ENCODE measurements at places on chromosomes 4 and X.
A peak's percentile ranks its signal among the peaks of the same experiment; 100 is the strongest.

DNA sequence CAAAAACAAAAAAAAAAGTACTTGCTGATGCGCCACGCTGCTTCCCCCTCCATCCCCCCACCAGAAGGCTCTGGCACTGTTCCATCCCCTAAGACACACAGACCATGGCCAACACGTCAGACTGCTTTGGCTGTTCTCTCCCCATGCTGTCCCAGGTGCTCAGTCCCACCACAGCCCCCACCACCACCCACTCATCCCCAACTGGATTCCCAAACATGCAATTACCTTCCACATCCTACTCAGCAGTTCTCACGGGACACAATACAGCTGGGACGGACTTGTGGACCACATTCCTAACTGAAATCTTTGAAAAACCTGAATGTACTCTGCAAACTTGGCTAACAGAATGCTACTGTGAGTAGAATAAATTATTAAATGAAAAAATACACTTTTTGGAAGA lies 8.6 kb downstream of the FAT1 start:
- DNase-seq: no peak

DNA sequence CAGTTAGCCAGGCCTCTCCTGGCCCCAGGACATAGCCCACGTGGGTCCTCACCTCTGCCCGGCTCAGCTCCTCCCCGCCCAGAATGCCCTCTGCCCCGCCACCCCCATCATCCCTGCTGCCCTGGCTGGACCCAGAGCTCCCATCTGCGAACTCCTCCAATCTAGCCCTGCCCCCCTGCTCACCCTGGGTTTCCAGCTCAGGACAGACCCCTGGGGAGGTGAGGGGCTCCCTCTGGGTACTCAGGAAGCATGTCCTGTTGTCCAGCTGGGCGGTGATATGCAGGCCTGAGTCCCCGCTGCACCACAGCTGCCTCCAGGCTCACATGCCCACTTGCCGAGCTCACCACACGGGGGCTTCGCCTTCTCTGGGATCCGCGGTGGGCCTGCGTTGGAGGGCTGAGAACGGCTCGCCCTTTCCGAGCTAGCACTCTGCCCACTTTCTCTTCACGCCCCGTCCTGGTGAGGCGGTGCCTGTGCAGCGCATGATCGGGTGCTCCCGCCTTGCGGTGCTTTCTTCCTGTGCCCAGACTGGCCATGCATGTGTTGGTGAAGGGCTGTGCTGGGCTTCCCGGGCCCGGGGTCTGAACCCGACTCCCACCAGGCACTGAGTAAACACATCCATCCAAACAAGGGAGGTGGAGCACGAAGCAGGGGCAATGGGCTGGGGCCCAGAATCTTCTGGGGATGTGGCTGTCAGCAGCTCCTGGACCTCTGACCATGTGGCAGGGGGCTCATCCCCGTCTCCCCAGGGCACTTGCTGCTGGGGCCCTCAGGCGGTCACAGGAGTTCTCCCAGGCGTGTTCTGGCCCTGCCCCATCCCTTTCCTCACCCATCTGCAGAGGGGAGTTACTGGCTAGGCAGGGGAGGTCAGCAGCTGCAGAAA lies 74.3 kb downstream of the RGS12 start:
- DNase-seq: no peak

- no peak for DNase-seq
Measured at GRCh38 chr4:145859426-145859825, 79.2 kb downstream of the ZNF827 start.

- no peak for DNase-seq
Measured at GRCh38 chr4:26032630-26033317, 118.8 kb downstream of the SMIM20 start.

DNA sequence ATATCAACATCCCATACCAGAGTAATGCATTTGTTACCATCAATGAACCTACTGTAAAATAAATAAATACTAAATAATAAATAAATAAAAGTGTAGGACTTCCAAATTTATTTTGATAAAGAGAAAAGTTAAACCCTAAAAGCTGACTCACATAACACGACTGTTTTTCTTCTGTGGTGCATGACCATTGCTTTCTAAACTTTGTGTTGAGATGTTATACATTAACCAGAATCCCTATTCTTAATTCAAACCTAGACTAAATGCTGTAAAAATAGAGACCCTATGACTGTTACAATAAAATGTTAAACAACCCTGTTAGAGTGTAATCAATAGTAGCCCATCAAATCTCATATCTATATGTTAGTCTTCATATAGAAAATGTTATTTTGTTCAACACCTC lies 20.9 kb upstream of the PRMT9 start:
- no peak for DNase-seq

DNA sequence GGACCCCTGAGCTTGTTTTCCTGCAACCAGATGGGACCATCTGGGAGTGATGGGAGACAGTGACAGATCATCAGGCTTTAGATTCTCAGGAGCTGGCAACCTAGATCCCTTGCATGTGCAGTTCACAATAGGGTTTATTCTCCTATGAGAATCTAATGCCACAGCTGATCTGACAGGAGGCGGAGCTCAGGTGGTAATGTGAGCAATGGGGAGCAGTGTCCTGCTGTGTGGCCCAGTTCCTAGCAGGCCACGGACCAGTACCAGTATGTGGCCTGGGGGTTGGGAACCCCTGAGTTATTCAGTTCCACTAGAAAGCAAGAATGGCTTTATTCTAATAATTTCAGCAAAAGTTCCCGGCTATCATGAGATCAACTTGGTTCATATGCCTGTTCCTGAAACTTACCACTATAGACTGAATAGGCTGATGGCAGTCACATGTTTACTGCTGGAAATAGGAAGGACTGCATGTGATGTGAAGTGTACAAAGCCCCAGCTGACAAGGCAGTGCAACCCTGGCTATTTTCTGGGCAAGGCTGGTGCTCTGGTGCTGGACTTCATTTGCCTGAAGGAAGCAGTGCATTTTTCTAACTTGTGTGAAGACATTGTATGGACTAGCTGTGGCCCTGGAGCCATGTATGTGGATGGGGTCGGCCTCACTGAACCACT lies 107.2 kb downstream of the SPRY1 start:
- DNase-seq: no peak

DNA sequence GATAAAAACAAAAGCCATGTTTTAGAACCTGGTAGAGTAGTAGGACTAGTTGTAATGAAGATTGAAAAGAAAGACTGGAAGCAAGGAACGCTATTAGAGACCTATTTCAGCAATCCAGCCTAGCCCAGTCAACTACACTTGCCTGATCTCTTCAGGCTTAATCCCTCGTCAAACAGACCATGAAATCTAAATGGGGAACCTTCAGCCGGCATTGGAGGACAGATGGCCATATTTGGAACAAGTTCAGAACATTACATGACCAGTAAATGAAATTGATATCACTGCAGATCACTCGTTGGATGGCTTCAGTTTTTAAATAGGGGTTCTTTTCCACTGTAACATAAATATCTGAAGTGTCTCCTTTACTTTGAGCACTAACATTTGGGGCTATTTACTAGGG lies 84.8 kb upstream of the WDR44 start:
- no peak for DNase-seq

DNA sequence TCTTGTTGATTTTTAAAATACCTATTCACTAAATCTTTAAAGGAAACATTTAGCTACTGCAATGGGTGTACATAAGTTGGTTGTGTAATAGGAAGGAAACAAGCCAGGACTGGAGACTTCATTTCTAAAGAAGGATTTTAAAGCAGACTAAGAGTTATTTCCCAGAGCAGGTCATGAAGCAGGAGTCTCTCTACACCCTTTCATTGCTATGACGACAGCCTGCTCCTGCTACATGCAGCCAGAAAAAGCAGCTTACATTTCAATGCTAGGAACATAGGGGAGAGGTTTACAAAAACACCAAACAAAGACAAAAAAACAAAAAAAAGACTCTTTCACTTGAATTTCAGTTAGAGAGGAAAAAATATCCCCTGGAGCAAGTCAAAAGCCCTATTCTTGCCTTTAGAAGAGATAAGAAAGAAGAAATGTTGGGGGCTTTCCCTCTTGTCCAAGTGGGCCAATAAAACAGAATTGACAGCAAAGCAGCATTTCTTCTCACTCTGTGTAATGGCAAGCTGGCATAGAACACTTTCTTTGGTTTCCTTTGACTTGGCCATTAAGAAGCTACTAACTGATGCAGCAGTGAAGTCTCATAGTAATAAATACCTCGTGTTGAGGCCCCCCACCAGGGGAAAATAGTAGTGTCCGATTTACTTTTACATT lies 3.4 kb downstream of the SPARCL1 start:
- no peak for DNase-seq

DNA sequence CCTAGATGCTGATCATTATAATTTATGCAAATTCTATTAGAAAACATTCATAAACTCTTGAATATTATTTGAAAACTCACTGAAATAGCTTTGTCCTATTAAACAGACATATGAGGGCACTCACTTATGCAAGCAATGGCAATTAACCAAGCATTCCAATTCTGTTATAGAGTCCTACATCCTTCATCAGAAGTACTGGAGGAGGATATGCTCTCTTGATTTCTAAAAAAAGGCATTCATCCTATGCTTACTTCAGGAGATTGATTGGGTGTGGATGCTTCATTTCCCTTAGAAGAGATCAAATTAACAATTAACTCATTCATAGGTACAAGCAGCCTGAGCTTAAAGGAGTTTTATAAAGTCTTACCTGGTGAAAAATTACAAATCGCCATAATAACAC lies 1317.2 kb downstream of the PCDH7 start:
- no peak for DNase-seq

DNA sequence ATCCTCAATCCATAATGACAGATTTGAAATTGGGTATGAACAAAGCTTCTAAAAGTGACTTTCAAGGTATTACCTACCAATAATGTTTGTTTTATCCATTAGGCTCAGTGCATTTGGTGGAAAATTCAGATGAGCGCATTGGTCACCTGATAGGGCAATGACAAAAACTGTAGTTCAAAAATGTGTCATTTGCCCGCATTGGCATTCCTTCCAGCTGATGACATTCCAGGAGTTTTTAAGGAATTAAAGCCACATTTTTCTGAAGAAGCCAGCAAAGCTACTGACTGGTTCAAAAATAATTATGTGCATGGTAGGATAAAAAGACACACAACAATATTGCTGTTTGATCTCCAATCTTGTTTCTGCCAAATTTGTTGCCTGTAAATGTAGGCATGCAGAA lies 473.4 kb upstream of the CPEB2 start:
- no peak for DNase-seq

GRCh38 chrX:57964975-57965374 lies 54.7 kb upstream of the ZXDA start:
- DNase-seq: no peak

- no peak for DNase-seq
Measured at GRCh38 chr4:86569103-86569870, 24.8 kb upstream of the PTPN13 start.

- no peak for DNase-seq
Measured at GRCh38 chr4:1609901-1610790, 74.0 kb downstream of the FAM53A start.

DNA sequence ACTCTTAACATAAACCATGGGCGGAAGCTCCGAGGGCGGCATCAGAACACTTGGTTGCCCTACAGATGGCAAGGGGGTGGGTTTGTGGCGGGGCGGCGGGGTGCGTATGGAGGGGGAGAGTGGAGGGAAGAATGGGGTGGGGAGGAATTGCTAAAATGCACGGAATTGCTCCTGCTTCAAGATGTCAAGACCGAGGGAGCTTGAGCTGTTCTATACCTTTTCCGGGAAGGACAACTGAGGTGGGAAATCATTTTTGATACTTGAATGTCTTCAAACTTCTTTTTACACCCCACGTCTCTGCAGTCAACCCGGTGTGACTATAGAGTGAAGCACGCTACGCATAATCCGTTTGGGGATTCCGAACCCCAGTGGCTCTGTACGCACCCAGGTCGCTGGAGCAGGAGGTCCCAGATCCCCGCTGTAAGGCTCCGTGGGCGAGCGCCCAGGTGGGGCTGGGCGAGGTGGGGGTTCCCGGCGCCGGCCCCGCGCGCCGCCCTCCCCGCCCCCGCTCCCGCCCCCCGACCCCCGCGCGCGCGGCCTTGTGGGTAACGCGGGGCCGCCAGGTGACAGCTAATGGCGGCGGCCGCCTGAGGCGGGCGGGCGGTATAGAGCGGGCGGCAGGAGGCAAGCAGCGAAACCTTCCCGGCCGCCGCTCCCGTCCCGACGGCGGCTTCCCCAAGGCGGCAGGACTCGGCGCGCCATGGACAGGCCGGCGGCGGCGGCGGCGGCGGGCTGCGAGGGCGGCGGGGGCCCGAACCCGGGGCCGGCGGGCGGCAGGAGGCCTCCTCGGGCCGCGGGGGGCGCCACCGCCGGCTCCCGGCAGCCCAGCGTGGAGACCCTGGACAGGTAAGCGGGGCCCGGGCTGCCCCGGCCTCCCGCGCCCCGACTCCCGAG lies at the start of gene MTMR1:
TSS of gene MTMR1 (plus strand) at position 566 of the 894 bp plus-strand sequence. CDS start at position 701, 135 bp downstream.
- no peak for DNase-seq

DNA sequence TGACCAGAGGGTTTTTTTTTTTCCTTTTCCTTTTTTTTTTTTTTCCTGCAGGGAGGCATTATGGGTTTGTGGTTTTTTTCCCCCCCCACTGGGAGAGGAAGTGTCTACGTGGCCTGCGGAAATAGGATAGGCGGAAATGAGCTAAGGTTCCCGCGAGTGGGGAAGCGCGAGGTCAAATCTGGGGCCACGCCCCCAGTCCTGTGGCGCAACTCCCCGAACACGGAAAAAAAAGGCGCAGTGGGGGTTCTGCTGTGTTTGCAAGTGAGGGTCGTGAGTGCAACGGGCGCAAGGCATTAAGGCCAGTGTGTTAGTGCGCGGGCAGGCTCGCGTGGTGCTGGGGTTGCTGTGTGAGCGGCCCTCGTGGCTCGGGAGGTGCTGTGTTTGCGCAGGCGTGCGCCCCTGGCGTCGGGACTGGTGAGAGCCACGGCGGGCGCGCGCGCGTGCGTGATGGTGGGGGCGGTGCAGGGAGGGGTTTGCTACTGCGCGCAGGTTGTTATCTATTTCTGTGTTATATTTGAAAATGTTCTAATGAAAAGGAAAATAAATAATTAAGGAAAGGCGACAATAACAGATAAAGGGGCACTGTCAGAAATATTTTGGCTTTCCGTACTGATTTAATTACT lies 685 bp upstream of the MORF4L2 start:
- DNase-seq: peak; percentile 72

GRCh38 chr4:3489451-3489962 lies 26.4 kb downstream of the DOK7 start:
- DNase-seq: no peak

- no peak for DNase-seq
Measured at GRCh38 chrX:108036298-108036973, 8.4 kb upstream of the VSIG1 start.

DNA sequence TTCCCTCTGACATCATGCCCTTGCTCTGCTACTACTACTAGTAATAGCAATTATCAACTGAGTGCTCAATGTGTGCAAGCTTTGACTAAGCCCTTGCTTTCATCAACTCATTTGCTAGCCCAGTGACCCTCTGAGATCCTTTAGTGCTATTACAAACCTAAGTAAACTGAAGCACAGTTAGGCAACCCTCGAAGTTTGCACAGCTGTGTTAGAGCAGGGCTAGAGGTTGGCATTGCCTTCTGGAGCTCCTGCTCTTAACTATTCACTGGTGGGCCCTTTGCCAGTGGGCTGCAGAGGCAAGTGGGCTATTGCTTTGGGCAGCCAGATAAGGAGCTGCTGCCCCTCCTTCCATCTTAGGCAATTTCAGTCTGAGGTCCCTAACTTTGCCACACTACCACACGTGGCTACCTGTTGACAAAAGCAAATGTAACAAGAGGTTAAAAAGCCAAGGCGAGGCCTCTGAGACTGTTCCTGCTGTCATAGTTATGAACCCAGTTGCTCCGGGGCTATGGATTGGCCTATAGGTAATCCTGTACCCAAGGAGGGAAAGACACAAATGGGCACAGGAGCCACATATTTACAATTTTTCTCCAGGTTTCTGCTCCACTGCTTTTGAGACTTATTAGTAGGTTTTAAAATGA lies 41.5 kb upstream of the ANKRD50 start:
- no peak for DNase-seq
